ENCODE measurements at places on chromosomes 12 and 14.
A peak's percentile ranks its signal among the peaks of the same experiment; 100 is the strongest.

DNA sequence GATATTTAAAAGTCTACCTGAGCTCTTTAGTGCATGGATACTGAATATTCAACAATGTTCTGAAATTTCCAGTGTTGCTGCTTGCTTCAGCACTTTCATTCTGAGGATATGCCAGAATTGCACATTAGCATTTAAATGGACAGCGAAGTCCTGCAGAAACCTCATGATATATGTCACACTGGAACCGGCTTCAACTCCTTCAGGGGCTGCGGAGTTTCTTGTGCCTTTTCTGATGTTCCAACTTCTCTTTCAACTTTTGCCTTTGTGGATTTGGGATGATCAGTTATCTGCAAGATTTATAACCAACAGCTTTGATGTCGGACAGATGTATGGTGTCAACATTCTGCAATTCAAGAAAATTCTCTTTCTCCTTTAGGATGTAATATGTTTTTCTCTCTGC is 142.5 kb upstream of the LMNTD1 start:
- no peak for DNase-seq

DNA sequence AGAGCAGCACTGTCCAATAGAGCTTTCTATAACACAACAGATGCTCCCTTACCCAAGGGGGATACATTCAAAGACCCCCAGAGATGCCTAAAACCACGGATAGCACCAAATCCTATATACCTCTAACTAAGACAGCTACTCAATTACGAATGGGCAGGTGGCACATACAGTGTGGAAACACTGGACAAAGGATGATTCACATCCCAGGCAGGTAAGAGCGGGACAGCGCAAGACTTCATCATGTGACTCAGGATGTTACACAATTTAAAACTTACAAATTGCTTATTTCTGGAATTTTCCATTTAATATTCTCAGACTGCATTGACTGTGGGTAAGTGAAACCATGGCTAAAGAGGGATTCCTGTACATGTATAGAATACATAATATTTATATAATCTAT is 5.5 kb upstream of the HCFC2 start:
- DNase-seq, result no peak

- no peak for DNase-seq
Observed at GRCh38 chr12:34186492-34186891, 164.2 kb downstream of the ALG10 start.

DNA sequence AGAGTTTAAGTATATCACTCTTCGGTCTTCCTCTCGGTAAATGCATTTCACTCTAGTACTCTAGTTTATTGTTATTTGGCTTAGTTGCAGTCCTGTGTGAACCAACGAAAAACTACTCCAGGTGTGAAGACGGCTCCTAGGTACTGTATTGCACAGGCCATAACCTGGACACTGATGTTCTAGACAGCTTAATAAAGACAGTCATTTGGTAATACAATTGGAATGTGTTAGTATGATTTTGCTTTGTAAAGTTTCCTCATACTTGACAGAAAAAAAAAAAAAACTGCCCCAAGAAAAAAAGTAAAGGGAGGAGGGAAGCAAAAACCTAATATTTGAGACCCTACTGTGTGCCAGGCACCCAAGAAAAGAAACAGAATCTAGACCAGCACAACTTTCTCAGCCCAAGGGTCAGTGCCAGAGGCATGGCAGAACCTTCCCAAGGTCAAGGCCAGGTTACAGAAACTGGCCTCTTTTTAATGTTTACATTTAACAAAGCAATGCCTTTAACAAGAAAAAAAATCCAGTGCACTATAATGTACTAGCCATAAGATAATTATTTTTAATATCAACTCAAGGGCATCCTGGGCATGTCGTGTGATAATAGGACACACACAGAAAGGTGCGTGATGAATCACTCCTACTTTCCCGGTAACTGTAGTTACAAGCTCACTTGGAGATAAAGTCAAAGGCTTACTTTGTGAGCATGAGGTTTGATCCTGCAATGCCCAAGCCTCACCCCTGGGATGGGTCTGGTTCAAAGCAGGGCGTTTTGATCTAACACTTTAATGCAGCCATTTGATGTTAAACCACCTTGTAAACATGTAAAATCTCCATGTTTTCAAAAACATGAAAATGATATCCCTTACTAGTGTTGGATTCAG is 110.6 kb downstream of the BMP4 start:
- no peak for DNase-seq

DNA sequence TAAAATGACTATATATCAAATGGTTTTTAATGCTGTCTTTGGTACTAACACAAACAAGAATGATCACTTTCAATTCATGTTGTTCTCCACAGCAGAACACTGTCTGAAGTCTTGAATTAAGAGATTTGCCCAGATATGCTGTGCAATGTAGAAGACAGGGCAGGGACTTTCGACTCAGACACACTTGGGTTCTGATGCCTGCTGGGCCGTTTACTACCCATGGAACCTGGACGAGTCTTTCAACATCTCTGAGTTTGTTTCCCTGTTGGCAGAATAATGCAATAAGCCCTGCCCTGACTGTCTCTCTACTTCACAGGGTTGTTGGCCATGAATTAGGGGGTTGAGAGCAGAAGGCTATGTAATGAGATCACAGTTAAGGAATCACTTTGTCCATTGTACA is 162.6 kb upstream of the TMPO start:
- no peak for DNase-seq

GRCh38 chr14:105161964-105162668 is 6.5 kb downstream of the JAG2 start:
- no peak for DNase-seq

GRCh38 chr12:49160399-49160798 is 28.5 kb downstream of the TUBA1A start:
- DNase-seq, result no peak

DNA sequence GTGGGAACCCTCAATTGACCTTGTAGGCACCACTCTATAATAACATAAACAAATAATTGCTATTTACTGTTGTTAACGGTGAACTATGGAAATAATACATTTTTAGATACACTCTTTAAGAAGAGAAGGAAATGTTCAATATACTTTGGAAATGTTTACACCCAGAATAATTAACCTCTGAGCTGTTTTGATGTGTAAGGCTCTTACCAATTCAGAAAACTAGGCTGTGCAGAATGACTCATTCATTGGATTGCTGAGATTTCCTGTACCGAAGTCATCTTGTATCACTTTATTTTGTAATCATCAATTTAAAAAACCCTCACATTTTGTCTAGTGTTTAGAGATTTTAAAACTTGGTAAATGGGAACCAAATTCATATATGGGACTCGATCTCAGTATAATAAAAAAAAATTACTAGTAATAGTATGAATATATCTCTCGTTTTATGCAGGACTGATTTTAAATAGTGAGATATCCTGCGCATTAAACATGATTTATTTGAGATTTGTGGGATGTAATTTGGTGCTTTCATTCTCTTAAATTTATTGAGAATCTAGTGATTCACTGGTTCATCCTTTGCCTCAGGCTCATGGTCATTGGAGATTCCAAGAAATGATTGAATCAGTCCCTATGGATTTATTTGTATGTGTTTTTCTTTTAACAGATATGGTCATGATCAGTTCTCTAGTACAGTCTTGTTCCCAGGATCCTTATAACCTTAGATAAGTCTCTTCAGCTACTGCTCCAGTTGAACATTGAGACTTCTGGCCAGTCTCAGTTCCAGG is 3.9 kb downstream of the SAMD4A start:
- DNase-seq, result no peak

GRCh38 chr12:54373649-54374561 is 9.6 kb upstream of the GPR84 start:
- DNase-seq, result no peak

- no peak for DNase-seq
Observed at GRCh38 chr14:24881116-24881893, 168.6 kb downstream of the STXBP6 start.

DNA sequence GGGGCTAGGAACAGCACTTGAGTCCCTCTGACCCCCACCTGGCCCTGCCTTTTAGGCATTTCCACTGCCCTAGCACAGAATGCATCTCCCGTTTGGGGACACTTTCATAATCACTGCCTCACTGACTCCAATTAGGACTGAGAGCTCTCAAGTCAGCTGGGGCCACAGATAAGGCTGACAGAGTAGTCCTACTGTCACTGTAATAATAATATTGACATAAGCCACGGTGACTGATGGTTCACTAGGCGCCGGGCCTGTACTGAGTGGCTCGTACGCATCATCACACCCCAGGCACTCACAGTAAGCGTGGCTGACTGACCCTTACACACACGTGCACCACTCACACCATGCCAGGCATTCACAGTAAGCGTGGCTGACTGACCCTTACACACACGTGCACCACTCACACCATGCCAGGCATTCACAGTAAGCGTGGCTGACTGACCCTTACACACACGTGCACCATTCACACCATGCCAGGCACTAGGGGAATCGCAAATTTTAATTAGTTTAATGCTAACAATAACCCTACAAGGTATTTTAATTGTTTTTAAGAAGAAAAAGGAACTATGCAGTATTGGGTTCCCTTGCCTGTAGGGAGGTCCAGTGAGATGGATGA is 87.7 kb downstream of the CHGA start:
- DNase-seq, result no peak

DNA sequence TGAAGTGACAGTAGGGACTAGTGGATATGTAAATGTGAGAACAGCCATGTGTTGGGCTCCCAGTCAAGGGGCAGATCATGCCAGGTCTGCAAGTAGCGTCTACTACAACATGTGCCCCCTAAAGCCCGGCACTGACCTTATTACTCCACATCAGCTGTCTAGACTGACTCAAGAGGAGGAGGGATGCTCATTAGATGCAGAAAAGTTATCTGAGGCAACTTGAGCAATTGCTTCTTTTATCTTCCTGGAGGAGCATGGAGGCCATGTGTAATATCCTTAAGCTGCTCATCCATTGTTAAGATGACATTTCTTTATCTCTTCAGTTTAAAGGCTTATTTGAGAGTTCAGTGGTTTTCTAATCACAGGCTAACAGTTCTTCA is 404.7 kb upstream of the FLRT2 start:
- no peak for DNase-seq

GRCh38 chr12:79331870-79332269 is 358.9 kb downstream of the PAWR start:
- no peak for DNase-seq

- peak; percentile 10 for DNase-seq
Observed at GRCh38 chr12:113056631-113057488, at the start of gene DTX1. Gene DTX1 (plus strand): TSS chr12:113056730. CDS start chr12:113058193, 1,463 bp downstream.

DNA sequence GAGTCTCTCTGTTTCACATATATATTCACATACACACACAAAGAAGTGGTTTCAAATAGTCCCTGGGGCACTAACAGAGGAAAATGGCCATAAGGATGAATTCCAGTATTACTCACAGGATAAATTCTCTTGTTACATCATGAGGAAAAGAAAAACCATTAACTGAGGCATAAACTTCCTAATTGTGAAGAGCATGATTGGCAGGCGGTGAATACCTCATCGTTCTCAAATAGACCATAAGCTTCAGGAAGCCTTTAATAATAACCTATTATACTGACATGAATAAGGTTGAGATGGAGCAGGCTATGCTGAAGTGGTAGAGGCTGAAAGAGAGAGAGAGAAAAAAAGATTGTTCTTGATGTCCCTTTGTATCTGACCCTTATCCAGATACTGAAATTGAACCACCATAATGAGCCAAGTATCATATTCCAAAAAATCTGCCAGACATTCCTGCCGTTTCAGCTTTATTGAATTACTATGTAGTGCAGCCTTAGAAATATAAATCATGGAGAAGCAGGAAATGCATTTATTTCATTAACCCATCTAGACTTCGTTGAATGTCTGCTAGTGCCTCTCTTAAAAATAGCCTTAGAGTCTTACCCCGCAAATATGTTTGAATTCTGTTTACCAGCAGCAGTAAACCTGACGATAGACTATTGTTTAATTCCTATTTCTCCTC is 86.8 kb downstream of the NUAK1 start:
- no peak for DNase-seq

DNA sequence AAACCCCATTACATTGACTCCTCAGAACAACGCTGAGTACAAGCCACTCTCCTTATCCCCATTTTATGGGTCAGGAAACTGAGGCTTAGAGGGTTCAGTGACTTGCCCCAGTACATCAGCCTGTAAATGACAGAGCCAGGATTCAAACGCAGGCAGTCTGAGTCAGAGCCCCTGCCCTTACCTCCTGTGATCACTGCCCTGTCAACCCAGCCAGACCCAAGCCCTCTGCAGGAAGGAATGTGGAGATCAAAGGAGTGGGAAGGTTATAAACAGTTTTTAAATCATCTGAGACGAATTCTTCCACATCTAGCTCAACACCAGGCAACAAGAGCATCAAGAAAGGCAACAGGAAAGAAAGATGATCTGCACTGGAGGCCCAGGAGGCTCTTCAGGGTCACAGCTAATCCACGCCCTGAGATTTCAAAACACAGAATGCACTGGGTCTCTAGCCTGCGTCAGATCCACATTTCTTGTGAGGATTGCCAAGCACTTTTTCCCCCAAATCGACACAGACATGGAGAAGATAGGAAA is 38.5 kb downstream of the SPTB start:
- no peak for DNase-seq

DNA sequence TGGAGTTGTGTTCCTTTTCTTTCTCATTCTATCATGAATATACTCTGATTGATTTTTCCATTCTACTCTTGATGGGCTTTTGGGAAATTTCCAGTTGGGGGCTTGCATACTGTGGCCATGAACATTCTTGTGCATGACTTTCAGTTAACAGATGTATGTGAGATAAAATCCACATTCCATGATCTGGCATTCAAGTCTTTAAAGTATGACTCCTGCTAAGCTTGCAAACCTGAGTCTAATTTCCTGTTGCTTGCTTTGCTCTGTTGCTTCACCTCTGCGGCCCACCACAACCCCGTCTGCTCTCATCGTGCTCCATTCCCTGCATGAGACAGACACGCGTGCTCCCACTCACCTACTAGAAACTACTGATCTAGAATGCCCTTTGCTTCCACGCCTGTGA is 24.3 kb upstream of the NPAS3 start:
- no peak for DNase-seq

- no peak for DNase-seq
Observed at GRCh38 chr14:64200170-64200569, 94.0 kb downstream of the ESR2 start.

- DNase-seq, result no peak
Observed at GRCh38 chr12:75631831-75632230, 120.4 kb upstream of the KRR1 start.

GRCh38 chr14:104113631-104114420 is 24.6 kb upstream of the KIF26A start:
- no peak for DNase-seq

DNA sequence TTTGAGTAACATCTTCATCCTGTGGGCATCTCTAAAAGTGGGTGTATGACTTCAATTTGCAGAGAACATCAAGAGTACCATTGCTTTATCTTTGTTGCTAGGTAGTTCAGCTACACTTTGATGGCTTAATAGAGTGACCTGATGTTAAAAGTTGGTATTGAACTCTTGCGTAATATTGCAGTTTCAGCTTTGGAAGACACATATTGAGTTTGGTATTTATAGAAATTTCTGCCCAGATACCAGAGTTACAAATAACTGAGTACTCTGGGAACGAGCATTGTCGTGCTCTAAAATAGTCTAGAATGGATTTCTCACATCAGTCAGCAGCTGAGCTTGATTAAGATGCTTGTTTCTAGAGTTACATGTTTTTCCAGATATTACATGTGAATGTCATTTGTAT is 24.8 kb upstream of the AKAP5 start:
- no peak for DNase-seq

Measured in stimulated activated CD8-positive, alpha-beta memory T cell treated with anti-CD3 and anti-CD28 coated beads, Interleukin-12 subunit alpha, Interleukin-12 subunit beta, amount 100 ng/mL, for 4 hours (primary cell).